ENCODE measurements at places on chromosomes 1 and 21.

GRCh38 chr21:43786300-43786806, 3.0 kb upstream of the RRP1 start:
- no peak for DNase-seq

DNA sequence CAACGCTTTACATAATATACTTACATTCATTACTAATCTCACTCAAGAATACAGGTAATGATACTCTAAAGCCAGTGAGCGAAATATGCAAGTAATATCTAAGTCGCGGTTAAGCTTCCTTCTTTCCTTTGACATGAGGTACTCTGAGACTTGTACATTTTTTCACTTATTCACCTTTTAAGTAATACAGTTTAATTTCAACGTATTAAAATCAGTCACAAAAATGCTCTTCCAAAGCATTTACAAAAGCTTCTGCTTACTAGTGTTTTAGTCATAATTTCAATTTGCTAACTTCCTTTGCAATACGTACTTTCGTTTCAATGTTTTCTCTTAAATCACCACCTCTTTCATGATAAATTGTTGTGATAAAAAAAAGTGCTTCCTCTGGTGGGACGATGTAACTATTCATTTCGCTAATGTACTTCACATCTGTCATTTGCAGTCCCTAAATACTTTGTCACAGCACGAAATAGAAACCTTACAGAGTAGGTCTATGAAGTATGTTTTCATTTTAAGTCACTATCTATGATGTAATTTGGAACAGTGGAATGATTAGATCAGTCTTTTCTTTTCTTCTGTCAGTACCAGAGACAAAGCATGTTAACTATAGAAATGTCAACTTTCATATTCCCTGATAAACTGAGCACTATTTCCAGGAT, 34.0 kb upstream of the ADGRL4 start:
- no peak for DNase-seq

- DNase-seq, result no peak
Observed at GRCh38 chr1:178238722-178239510, 145.0 kb downstream of the RASAL2 start.

DNA sequence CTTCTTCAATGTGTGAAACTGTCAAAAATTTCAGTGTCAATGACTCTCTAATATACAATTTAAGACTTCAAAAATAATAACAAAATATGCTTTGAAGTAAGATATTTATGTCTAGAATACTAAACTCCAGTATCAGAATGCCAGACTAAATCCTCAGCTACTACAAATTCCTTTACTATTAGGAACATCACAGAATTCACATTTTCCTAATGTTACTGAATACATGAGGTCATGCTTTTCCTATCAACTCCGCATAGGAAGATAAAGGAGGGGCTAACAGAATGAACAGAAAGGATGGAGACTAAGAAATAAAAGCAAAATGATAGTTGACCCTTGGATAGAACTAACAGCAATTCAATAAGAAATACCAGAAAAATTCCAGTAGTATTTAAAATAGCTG, 292.7 kb downstream of the SDCCAG8 start:
- no peak for DNase-seq

- DNase-seq, result no peak
Observed at GRCh38 chr1:170789063-170789462, 125.1 kb downstream of the PRRX1 start.

GRCh38 chr21:14589855-14590563, 43.9 kb upstream of the SAMSN1 start:
- no peak for DNase-seq

GRCh38 chr1:160032165-160032820, 503 bp upstream of the PIGM start:
- no peak for DNase-seq

- no peak for DNase-seq
Observed at GRCh38 chr1:244163861-244164510, 112.9 kb downstream of the ZBTB18 start.

- no peak for DNase-seq
Observed at GRCh38 chr1:208559597-208560329, 315.6 kb upstream of the PLXNA2 start.

DNA sequence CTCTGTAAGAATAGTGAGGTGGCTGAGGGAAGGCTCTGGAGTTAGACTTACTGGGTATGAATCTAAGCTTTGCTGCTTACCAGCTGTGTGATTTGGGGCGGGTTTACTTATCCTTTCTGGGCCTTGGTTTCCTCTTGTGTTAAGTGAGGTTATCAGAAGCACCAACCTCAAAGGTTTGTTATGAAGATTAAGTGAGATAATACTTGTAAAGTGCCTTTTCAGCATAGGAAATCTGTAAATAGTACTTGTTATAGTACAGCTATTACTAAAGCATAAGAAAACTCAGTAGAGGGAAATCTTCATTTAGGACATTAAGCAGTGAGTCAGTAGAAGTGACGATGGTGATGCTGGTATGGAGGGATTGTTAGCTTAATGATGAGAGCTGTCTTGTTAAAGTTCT, 12.1 kb downstream of the HHAT start:
- no peak for DNase-seq

DNA sequence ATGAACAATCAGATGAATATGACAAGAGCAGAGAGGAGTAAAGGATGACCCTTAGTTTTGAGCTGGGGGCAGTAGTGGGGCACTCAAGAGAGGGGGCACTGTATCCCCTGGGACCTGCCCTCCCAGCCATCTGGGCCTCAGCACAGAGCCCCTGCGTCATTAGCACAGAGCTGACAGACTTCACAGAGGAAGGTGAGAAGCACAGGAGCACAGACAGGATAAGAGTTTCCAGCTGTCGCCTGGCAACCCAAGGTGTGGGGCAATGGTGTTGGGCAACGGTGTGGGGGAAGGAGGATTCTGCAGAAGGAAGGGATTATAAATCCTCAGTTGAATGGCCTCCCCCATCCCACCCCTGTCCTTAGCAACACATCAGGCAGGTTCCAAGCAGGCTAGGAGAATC, 30.2 kb downstream of the RAB3B start:
- DNase-seq, result no peak

- no peak for DNase-seq
Observed at GRCh38 chr21:37642493-37642892, 273.8 kb downstream of the KCNJ6 start.

DNA sequence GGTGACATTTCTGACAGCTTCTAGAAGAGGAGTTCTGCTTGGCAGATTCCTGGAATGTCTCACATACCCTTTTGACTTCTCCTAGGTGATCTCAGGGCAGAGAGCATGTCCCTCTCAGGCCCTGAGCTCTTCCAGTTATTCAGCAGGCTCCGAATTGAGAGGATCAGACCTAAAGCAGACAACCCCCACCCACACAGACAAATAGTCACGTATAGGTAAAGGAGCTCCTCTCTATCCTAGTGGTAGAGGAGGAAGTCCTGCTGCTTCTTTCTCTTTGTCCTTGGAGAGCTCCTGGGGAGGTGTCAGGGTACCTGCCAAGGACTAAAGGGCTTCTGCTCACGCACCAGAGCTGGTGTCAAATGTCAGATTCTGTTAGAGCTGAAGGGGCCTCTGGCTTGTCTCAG, 128.1 kb downstream of the IER5 start:
- no peak for DNase-seq

DNA sequence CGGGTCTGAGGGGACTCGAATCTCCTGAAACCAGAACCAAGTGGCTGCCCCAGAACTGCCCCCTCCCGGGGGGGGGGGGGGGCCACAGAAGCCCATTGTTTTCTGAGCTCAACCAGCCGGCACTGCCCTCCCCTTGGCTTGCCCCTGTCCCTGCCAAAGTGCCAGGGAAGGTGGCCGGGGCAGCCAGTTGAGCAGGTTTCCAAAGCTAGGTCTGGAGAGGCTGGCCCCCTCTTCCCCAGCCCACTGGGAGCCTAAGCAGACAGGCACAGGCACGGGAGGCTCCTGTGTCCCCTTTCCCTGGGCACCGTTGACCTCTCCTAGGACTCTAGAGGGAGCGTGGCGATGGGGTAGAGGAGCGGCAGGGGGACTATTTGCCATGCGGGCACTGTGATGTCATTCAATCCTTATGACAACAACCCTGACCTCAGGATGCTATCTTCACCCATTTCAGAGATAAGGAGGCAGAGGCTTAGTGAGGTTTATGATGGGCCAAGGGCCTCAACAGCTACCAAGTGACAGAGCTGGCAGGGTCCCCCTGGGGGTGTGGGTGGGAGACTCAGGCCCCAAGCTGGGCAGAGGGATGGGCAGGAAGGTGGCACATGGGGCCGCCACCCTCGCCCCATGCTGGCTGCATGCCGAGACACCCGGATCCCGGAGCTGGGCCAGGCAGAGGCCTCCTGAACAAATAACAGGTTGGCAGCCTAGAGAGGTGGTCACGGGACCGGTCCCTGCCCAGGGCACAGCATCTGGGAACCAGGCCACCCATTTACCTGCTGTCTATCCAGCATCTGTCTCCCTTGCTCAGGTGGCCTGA, 35.0 kb downstream of the RAP1GAP start:
- DNase-seq, result no peak

GRCh38 chr1:43861337-43861736, 72.3 kb upstream of the ARTN start:
- DNase-seq, result no peak

DNA sequence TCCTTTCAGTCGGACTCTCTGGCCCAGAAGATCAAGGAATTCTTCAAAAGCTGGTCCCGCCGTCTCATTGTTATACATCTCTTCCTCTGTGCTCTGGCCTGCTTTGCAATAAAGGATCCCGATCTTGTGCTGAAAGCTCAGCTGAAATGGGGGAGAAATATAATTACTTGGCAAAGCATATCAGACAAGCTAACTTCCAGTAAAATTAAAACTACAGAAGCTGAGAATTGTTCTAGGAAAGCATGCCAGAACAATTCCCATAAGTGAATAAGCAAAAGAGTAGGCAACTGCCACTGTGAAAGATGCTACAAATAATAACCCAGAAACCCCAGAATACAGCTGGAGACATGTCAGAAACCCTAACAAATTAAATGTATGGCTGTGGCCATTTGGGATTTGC, 146.1 kb downstream of the SIPA1L2 start:
- DNase-seq, result no peak

GRCh38 chr1:28518745-28519341, 13.0 kb downstream of the RCC1 start:
- no peak for DNase-seq

DNA sequence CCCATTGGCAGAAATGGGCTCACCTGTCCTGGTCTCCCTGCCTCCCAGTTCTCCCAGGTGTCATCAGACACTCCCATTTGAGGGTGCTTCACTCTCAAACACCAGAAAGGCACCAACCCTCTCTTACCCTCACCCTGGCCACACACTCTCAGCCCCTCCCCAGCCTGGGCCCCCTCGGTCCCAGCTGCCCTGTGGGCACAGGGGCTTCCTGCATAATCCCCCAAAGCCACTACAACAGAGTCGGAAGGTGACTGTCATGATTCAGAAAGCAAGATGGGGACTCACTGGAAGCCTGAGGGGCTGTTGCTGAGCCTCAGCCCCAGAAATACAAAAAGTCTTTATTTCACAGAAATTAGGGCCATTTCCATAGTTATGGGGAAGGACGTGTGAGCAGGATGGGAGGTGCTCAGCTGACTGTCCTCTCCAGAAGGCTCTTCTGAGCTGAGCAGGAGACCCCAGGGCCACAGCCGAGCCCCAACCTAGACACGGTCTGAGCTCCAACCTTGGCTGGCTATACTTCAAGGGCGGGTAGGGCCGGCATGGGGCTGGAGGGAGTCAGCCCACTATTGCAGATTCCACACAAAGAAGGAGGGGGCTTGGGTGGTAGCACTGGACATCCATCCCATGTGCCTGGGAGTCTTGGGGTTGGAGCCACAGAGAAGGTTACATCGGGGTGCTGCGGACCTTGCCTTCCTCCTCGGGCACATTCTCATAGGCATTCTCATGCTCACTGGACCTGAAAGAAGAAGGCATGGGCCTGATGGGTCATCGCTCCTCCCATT, 6.3 kb downstream of the PDZK1IP1 start:
- no peak for DNase-seq

DNA sequence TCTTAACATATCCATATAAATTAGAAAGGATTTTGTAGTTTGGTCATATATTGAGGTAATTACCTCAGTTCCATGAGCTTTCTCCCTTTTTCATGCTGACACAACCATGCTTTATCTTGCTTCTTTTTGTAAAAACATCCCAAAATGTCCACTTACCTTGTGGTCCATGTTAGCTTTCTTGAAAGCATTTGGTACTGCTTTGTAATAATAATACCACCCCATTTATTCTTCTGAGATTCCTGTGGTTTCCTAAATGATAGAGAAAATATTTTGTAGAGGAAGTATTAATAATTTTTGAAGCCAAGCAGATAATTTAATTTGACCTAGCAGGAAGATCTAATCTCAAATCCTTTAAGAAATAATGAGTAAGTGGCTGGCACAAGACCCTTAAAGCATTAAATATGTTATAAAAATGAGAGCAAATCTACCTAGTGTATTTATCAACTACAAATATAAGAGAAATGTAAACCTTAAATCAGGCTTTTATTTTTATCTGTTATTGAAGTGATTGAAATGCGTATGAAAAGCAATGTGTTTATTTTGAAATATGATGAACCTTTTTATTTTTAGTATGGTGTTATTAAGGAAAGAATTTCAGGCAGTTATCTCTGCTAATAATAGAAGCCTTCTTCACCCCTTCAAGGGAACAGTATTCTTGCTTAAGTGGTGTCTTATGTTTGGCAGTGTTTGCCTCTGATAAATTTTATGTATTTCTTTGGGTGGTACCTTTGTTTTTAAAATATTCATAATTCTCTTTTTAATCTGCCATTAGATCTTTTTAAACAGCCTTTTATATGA, 9.2 kb downstream of the PRKAA2 start:
- DNase-seq, result no peak

DNA sequence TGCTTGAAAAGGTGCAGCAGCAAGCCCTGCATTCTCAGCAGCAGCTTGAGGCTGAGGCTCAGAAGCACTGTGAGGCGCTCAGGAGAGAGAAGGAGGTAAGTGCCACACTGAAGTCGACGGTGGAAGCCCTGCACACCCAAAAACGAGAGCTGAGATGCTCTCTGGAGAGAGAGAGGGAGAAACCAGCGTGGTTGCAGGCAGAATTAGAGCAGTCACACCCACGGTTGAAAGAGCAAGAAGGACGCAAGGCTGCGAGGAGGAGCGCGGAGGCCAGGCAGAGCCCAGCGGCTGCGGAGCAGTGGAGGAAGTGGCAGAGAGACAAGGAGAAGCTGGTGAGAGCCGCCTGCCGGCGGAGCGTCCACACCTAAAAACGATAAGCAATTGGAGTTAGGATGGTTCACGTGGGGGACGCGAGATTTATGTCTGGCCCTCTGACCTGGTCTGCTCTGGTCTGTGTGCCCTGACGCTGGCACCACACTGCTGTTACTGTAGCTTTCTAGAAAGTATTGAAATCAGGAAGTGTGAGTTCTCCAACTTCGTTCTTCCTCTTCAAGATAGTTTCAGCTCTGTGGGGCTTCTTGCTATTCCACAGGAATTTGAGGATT, 26.7 kb upstream of the DIP2A start:
- DNase-seq, result no peak

DNA sequence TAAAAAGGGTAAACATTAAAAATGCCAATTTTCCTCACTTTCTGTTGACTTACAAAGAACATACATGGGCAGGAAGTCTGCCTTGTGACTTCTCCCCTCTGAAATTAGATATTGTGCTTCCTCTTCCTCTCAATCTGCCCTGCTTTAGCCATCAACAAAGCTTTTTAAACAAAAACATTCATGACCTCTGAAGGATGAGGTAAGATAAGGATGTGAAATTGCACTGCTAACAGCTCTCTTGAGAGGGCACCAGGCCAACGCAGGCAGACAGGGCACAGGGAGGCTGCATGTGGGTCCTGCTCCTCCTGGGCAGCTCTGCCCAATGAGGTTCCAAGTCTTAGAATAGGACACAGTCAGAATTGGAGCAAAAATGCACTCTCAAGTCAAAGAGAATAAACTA, 62.1 kb downstream of the DEGS1 start:
- DNase-seq, result peak; percentile 1
